ENCODE measurements at places on chromosomes 1 and 21.
A peak's percentile ranks its signal among the peaks of the same experiment; 100 is the strongest.

DNA sequence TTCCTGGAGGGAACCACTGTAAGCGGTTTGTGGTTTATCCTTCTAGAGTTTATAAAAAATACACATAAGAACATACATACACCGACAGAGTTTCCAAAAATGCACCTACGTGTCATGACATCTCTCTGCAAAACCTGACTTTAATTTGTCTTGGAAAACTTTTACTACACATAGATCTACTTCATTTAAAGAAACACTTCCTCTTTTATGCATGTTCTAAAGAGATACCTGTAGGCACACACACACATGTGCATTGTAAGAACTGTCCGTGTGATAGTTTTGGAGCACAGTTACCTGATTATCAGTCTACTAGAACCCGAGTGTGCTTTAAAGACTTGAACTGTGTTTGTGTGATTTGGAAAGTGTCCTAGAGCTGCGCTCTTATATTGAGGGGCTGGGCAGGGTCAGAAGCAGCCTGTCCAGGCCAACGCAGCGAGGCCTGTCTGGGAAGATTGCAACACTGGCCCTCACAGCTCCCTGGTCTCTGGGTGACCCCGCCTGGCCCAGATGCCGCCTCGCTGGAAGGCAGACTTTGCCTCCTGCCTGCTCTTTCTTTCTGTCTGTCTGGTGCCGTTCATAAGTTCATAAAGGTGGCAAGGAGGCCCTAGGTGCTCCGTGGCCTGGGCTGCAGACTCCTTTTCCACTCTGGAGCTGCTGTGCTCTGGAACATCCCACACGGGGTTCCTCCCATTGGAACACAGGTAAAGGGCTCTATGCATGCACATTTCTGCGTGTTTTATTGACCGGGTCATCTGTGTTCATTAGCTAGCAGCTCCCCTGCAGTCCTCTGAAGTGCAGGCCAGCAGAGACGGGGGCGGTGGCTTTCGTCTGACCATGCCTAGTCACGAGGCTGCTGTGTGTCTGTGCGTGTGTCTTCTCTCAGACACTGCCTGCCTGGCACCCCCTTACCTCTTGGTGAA is 46.3 kb downstream of the AGPAT3 start:
- peak; percentile 37 for DNase-seq

DNA sequence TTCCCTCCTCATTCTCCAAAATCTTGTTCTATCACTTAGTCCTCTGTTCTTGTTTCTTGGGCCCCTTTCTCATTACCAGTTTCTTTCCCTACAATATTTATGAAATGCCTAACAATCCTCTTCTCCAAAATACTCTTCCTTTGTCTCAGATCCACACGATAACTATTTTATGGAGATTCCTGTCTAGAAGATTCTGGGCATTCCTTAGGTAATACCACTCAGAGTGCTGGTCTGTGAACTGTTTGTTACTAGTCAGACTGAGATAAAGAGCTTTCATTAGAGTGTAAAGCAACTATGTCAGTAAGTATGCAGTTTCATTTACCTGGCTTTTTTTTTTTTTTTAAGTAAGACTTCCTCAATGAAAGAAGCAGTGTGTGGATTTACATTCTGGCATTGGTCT is 18.1 kb upstream of the RCOR3 start:
- DNase-seq = no peak

GRCh38 chr1:36523850-36524249 is 41.1 kb upstream of the CSF3R start:
- no peak for DNase-seq

DNA sequence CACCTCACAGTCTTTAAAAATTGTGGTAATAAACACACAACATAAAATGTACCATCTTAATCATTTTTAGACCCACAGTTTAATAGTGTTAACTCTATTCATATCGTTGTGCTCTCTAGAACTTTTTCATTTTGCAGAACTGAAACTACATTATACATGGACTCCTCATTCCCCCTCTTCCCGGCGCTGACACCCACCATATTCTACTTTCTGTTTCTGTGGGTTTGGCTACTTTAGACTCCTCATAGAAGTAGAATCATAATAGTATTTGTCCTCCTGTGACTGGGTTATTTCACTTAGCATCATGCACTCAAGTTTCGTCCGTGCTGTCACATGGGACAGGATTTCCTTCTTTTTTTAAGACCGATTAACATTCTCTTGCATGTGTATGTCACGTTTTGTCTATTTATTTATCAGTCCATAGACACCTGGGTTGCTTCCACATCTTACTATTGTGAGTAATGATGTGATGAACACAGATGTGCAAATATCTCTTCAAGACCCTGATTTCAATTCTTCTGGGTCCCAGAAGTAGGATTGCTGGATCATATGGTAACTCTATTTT is 62.9 kb upstream of the TMPRSS2 start:
- DNase-seq = no peak

- DNase-seq = peak; percentile 40
Measured at GRCh38 chr1:168135921-168136708, 615 bp downstream of the GPR161 start.

GRCh38 chr1:184388971-184389370 is 2.1 kb downstream of the C1orf21 start:
- DNase-seq = no peak

DNA sequence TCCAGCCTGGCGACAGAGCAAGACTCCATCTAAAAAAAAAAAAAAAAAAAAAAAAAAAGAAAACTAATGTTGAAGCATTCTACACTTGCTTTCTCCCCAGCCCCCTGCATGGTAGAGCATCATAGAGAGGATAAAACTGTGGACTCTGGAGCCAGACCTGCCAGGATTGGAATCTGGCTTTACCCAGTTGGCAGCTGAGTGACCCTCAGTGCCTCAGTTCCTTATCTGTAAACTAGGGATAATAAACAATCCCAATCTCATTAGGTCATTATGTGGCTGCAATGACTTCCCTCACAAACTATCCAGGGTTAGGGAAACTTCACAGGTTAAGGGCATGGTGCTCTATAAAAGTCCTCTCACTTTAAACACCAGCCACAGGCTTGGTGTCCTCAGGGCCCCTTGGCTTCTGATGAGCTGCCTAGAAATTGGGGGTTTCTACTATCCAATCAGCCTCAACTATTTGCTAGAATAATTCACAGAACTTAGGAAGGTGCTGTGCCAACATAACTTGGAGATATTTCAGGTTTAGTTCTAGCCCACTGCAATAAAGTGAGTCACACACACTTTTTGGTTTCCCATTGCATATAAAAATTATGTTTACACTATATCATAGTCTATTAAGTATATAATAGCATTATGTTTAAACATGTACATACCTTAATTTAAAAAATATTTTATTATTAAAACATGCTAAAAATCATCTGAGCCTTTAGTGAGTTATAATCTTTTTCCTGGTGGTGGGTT is 180.5 kb upstream of the B3GALT2 start:
- no peak for DNase-seq

- DNase-seq = no peak
Measured at GRCh38 chr1:9182784-9183257, 51.8 kb upstream of the H6PD start.

GRCh38 chr1:198756470-198756869 is 117.6 kb downstream of the PTPRC start:
- peak; percentile 31 for DNase-seq

- no peak for DNase-seq
Measured at GRCh38 chr1:29279406-29279805, 43.1 kb downstream of the PTPRU start.

DNA sequence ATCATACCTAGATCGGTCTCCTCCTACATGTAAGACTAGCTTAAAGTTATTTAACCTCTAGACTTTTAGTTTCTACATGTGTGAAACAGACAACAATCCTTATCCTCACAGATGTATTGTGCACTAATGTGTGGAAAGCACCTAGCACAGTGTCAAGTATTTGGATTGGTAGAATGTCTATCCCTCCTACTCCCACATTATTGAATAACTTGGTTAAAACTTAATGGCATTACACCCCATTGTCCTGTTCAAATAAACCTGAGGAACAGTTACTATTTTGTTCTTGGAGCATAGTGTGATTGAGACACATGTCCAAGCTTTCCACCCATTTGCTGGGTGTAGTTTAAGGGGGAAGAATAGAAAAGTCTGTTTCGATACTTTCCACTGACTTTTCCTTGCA is 208.8 kb upstream of the JUN start:
- no peak for DNase-seq

- no peak for DNase-seq
Measured at GRCh38 chr1:241413974-241414373, 57.0 kb upstream of the RGS7 start.

GRCh38 chr1:196660852-196661251 is 9.0 kb downstream of the CFH start:
- DNase-seq = peak; percentile 39

GRCh38 chr21:39714331-39714730 is 30.7 kb upstream of the IGSF5 start:
- no peak for DNase-seq

GRCh38 chr1:31626223-31627207 is 9.0 kb downstream of the HCRTR1 start:
- peak; percentile 44 for DNase-seq

DNA sequence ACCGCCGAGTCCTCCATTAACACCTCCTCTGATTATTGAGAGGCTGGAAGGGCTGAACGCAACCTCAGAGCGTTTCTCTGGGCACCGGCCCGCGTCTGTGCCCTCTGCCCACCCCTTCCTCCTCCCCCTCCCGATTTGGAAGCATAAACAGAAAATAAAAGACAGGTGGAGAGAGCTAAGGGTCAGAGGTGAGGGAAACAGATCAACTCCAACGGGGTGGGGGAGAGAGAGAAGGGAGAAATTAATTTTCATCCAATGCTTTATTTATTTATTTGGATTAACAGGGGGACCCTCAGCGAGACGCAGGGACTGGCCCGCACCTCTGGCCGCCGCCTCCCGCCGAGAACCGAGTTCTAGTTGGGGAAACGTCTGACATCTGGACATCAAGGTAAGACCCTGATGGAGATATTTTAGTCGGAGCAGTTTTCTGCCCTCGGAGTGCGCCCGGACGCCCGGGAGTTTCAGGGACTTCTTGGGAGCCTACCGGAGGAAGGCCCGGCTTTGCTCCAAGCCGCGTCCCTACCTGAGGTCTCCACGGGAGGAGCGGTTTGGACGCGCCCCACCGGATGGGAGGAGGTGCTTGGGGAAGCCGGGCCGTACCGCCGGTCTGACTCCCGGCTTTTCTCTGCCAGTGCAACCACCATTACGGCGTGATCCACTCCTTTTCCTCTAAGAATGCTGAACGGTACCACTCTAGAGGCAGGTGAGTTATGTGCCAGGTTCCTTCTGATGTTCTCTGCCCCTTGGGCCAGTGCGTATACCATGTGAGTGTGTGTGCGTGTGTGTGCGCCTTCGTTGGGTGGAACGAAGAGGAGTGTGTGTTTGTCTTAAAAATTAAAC is 5.1 kb upstream of the LHX9 start:
- no peak for DNase-seq

DNA sequence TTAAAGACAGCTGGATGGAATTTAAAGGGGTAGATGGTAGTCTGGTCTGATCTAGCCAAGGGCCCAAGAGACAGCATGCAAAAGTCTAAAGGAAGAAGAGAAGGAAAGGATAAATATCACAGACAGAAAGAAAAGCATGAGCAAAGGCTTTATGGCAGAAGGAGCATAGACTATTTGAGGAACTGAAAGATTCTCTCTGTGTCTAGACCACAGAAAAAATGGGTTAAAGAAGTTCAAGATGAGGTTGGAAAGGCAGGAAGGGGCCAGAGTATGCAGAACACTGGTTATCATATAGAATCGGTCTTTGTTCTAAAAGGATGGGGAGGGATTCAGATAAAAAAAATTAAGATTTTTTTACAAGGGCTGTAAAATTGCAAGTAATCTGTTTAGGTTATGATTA is 136.8 kb upstream of the SGIP1 start:
- no peak for DNase-seq

GRCh38 chr1:113616156-113616555 is 143.1 kb downstream of the PHTF1 start:
- DNase-seq = no peak

- DNase-seq = peak; percentile 84
Measured at GRCh38 chr21:16522548-16522947, 792.8 kb downstream of the USP25 start.

DNA sequence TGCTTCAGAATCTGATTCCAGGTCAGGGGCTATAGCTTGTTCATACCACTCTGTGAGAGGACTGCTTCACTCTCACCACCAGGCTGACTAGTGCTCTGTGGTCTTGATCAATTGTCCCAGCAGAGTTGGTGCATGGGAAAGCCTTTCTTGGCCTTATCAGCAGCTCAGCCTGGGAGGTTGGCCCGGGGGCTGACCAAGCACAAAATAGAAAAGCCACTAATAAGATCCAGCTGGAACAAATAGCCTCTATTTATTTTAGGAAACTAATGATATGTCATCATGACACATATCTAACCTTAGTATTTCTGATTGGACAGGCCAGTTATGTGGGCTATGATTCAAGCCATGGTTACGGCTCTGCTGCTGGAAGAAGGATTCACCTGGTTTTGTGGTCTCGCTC is 134.2 kb downstream of the GDAP2 start:
- peak; percentile 53 for DNase-seq

- peak; percentile 79 for DNase-seq
Measured at GRCh38 chr1:50348449-50349241, 74.6 kb downstream of the DMRTA2 start.

DNA sequence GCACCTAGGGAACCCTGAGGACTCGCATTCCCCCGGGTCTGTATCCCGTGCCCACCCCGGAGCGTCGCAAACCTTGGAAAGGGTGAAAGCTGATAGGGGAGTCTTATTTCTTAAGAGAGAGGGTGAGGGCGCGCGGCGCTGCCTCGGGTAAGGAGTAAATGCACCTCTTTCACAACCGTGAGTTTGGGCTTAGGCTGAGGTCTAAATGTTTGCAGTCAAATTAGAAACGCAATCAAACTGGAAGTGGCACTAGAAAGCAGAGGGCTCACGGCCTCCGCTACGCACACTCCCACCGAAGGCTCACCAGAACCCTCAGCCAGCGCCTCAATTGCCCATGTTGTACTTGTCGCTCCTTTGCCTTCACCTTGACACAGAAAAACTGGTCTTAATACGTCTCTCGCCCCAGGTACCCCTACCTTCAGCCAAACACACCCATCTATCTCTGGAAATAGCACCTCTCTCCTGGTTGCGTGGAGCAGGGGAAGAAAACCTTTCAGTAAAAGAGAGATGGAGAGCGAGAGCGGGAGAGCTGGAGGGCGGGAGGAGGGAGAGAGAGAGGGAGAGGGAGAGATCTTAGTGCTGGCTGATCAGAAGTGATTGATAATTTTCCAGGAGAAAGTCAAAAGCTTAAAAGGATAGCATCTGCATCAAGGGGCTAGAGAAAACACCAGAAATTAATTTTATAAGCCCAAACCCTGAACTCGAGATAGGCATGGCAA is 1.7 kb upstream of the HLX start:
- no peak for DNase-seq

- no peak for DNase-seq
Measured at GRCh38 chr1:21689661-21690372, 20.7 kb upstream of the RAP1GAP start.

GRCh38 chr1:63916485-63917360 is 142.9 kb downstream of the ROR1 start:
- no peak for DNase-seq

DNA sequence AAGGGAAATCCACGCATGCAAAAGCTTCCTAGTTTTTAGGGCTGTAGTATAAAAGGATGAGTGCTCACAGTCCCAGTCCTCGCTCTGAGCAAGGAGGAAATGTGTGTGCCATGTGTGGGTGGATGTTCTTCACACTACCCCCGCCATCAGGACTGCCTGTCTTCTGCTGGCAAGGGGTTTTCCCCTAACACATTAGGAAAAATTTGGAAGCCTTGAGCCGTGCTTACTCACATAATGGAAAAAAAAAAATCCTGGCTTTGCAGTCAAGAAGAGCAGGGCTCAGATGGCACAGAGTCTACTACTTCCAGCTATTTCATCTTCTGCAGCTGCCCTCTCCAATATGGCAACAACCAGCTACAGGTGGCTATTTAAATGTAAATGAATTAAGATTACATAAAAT is 363.1 kb downstream of the PLPP3 start:
- no peak for DNase-seq

Data from iris pigment epithelial cell (primary cell).